Astrocyte of the cerebellum (primary cell): ENCODE measurements at places on chromosomes 1 and 21.

DNA sequence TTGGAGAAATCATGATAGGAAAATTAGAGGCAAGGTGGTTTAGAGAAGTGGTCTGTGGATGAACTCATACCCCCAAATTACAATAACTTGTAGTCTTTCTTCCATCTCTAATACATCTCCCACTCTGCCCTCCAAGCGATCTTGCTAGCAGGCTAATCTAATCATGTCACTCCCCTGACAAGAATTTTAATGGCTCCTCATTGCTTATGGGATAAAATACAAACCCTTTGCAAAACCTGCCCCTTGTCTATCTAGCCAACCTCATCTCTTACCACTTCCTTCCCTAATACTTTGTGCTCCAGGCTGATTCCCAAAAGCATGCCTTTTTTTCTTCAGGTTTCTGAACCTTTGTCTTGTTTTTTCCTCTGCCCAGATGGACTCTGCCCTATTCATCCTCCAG, 71.3 kb upstream of the LRRN2 start:
- DNase-seq, result no peak

DNA sequence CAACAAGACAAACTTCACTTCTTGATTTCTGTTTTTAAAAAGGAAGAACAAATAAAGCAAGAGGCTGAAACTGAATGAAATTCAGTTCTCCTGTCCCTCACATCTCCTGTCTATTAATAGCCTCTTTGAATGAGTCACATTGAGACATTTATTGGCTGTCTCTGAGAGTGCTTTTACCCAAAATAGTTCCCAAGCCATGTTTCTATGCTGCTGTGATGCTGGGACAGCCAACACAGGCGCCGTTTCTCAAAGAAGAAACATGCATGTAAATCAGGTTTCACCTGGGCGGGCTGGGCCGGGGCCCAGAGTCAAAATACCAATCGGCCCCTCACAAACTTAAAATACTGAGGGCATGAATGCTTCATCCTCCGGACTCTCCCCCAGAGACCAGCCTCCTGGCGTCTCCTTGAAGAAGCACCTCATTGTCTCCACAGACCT, 105.2 kb downstream of the EDEM3 start:
- no peak for DNase-seq

DNA sequence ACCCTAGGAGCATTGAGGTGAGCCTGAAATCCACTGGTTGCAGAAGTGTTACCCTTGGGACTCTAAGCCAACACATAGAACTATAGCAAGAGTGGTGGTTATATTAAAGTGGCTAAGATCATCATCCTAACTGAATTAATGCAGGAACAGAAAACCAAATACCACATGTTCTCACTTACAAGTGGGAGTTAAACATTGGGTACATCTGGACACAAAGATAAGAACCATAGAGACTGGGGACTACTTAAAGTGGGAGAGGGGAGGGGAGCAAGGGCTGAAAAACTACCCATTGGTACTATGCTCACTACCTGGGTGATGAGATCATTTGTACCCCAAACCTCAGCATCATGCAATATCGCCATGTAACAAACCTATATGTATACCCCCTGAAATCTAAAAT, 100.0 kb downstream of the SLC25A24 start:
- no peak for DNase-seq

- no peak for DNase-seq
Observed at GRCh38 chr1:55886856-55887712, 671.9 kb upstream of the USP24 start.

- no peak for DNase-seq
Observed at GRCh38 chr1:99003581-99004253, 944 bp downstream of the PLPPR5 start.
